ENCODE measurements at places on chromosomes 4 and X. TPM values are rescaled to one million over a fixed set of nuclear protein-coding genes. Genes with fewer than 3 reads are reported as not detected.

The SAGE1 gene
- not detected for polyA plus RNA-seq

The SCARB2 gene
- polyA plus RNA-seq: 235 TPM

The GCNA gene
- 11.0 TPM for polyA plus RNA-seq

The LSM6 gene
- polyA plus RNA-seq: 111 TPM

The TIMM17B gene
- 156 TPM for polyA plus RNA-seq

The RPL39 gene
- polyA plus RNA-seq: 3,126 TPM

The SPINK2 gene
- polyA plus RNA-seq: 1.4 TPM

The SSX2 gene
- polyA plus RNA-seq: not detected

The MID2 gene
- polyA plus RNA-seq: 1.9 TPM
